NCI-H1417 treated with DMSO at 0.1 percent for 48 hours (cell line): ENCODE measurements at places on chromosomes 1 and 21.

DNA sequence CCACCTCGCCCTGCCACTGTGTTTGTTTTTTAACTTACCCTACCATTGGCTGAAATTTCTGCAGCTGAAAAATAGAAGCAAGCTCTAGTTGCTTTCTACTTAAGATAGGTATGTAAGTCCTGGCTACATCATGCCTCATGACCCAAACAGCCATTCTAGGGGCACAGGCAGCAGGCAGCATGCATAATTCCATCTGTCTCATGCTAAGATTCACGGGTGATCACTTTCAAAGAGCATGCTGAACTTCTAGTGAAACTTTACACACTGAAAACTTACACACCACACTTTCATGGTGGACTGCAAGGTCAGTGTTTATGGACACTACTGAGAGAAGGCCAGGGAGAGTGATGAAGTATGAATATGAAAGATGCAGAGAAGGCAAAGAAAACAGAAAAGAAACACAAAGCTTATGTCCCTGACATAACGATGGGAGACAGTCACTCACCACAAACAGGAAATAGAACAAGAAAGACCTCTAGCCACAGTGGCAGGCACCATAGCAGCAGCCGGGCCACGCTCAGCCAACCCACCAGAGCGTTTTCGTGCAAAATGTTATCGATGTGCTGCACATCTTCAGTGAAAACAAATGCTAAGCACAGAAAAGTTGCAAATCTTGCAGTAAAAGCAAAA is 102.3 kb upstream of the TIAM1 start:
- DNase-seq: no peak

DNA sequence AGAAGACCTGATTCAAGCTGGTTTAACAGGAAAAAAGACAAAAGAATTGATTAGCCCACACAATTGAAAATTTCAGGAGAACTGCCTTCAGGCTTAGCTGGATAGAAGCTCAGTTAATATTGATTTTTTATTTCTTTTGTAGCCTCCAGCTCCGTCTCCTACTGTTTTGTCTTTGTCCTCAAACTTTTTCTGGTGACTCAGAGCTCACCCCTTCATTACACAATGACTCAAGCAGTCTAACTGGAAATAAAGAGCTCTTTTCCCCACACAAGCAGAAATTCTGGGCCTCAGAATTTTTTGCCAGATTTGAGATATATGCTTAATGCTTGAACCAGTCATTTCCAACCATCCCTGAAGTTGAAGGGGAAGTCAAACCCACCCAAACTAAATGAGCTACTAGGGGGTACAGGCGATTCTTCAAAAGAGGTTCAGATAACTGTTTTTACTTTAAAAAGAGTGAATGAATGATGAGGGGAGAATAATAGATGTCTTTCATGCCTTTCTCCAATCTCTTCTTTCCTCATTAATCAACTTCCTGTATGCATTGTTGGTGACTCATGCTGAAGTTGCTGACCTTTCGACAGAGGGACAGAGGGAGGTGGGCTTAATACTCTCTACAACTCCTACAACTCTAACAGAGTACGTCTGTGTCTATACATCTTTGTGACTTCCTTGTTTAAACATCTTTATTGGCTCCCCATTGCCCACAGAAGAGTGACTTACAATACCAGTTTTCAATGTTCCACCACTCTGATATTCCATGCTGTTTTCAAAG is 6.2 kb upstream of the ACP6 start:
- DNase-seq: no peak

- DNase-seq: no peak
Measured at GRCh38 chr1:30143517-30143916, 579.9 kb downstream of the MATN1 start.

GRCh38 chr1:40027647-40028046 is 12.9 kb upstream of the CAP1 start:
- no peak for DNase-seq

DNA sequence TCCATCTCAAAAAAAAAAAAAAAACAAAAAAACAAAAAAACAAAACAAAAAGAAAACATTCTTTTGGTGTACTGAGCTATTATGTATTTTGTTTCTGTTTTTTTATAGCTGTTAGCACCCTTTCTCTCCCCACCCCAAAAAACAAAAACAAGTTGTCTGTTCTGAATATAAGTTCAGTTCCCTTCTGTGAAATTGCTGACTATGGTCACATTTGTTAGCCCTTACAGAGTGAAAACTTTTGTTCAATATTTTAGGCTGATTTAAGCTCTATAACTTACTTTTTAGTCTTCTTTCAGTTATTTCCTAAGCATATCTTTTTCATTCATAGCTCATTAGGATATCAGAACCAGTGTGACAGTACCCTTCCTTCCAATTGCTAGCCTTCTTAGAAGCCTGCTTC is 1056.6 kb upstream of the NCAM2 start:
- no peak for DNase-seq

DNA sequence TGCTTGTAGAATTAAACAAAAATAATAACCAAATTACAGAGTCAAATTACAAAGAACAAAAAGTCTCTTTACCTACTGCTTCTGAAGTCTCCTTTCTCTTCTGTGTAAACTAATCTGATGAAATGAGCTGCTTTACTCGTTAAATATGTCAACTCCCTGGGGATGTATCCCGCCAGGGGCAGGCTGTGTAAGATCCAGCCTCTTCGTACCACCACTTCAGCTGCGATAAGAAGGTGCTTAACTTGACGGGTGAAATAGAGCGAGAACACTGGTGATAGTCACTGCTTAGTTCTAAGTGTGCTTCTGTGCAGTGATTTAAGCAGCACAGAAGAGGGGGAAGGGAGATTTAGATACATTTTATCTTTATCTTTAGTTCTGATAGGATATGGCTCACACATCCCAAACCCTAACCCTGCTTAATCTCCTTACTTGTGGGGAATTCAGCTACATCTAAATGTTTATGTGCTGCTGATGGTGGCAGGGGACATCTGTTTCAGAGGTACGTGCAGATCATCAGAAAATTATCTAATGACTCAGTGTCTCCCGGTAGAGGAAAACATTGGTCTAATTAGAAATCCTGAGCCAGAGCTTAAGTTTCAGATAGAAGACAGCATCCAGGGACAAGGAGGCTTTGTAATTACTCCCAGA is 46.0 kb downstream of the RHOU start:
- DNase-seq: peak; percentile 18

DNA sequence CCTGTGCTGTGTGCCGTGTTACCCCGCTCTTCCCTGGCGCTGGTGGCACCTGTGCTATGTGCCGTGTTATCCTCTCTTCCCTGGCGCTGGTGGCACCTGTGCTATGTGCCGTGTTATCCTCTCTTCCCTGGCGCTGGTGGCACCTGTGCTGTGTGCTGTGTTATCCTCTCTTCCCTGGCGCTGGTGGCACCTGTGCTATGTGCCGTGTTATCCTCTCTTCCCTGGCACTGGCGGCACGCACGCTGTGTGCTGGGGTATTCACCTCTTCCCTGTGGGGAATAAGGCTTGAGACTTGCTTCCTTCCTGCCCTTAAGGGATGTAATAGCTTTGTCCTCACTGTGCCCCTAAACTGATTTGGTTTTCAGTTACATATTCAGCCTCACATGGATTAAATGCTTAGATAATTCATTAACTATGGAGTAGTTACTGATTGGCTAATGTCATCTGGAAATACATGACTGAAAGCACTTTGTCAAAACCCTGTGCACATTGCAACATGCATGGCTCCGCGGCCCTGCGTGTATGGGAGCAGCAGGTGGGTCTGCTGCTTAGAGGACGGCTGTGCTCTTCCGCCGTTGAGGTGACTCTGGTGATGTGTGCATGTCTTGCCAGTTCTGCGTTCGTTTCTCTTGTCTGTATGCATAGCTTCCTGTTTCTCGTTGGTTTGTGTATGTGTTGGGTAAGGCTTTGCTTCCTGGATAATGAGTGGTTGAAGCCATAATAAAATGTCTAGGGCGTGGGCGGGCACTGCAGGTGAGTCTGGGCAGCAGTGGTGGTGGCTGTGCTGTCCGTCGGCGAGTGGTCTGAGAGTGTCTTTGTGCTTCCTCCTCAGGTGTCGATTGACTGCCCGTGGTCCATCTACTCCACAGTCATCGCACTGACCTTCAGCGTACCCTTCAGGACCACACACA is 17.9 kb upstream of the PWP2 start:
- no peak for DNase-seq

GRCh38 chr1:15083578-15083977 is 70.0 kb upstream of the TMEM51 start:
- DNase-seq: no peak

GRCh38 chr1:24465638-24466037 is 37.0 kb upstream of the RCAN3 start:
- DNase-seq: no peak

DNA sequence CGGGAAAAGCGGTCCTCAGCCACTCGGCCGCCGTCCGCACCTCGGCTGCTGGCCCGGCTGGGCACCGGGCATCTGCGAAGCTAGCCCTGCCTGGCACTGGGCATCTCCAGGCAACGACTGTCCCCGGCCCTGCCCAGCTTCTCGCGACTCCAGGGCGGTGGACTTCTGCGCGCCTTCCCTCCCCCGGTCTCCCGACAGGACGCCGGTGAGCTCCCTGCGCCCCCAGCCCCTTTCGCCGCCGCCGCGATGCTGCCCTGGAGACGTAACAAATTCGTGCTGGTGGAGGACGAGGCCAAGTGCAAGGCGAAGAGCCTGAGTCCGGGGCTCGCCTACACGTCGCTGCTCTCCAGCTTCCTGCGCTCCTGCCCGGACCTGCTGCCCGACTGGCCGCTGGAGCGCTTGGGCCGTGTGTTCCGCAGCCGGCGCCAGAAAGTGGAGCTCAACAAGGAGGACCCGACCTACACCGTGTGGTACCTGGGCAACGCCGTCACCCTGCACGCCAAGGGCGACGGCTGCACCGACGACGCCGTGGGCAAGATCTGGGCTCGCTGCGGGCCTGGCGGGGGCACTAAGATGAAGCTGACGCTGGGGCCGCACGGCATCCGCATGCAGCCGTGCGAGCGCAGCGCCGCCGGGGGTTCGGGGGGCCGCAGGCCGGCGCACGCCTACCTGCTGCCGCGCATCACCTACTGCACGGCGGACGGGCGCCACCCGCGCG is 514 bp downstream of the FAM43B start:
- no peak for DNase-seq

GRCh38 chr1:170749959-170750358 is 86.0 kb downstream of the PRRX1 start:
- DNase-seq: no peak

- DNase-seq: no peak
Measured at GRCh38 chr1:172230526-172230925, 190.0 kb upstream of the C1orf105 start.

DNA sequence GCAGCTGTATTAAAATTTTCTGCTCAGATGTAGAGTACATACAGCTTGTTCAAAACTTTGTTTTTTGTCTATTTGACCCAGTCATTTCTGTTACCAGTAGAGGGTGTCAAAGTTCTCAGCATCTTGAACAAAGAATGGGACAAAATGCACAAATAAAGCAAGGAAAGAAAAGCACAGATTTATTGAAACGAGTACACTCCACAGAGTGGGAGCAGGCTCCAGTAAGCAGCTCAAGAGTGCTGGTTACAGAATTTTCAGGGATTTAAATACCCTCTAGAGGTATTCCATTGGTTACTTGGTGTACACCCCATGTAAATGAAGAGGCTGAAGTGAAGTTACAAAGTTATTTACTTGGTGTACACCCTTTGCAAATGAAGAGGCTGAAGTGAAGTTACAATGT is 8.9 kb upstream of the PRMT6 start:
- DNase-seq: no peak

DNA sequence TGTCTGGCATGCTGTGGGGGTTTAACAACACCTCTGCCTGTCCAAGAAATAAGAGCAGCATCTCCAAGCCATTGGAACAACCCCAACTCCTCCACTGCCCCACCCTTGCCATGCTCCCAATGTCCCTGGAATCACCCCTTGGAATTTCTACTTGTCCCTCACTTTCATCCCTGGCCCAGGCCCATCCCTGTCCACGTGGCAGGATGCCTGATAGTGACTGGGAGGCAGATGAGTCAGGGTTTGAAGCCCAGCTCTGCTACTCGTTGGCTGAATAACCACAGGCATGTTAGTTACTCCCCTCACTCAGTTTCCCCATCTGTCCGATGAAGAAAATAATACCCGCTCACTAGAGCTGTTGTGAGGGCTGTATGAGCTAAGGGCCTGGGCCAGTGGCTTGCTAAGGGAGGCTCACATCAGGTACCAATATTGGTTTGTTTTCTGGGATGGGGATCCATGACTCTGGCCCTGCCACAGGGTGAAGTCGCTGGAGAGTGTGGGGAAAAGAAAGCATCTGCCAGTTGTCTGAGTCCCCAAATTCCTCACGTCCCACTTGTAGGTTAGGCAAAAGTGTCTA is 99.4 kb upstream of the TLR5 start:
- no peak for DNase-seq

DNA sequence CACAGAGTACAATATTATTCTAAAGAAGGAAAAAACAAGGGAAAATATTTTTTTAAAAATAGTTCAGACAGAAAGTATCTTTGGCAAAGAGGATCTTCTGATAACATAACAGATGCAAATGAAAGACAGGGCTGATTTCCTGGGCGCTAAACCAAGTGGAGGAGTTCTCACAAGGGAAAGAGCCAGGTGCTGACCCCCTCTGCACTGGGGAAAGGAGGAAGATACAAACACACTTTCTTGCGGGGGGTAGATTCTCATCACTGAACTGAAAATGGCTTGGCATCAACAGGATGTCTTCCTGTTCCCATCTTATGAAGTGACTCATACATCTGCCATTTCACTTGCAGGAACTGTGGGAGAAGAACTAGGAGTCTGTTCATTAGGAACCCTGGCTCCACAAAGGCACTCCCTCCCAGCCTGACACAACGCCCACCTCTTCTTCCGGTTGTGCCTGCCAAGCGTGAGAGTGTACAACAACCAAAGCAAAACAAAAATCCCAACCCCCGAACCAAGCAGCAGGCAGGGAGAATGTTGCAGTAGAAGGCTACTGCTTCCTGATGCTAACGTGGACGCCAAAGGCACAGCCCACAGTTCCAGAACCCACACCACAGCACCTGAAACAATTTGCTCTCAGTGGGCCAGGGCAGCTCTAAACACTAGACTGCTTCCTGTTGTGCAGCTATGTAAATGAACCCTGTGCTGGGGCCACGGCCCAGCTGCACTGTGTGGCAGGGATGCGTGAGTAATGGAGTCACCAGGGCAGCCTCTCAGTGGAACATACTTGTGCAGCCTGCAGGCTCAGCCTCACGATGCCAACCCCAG is 51.0 kb downstream of the GADD45A start:
- DNase-seq: no peak

DNA sequence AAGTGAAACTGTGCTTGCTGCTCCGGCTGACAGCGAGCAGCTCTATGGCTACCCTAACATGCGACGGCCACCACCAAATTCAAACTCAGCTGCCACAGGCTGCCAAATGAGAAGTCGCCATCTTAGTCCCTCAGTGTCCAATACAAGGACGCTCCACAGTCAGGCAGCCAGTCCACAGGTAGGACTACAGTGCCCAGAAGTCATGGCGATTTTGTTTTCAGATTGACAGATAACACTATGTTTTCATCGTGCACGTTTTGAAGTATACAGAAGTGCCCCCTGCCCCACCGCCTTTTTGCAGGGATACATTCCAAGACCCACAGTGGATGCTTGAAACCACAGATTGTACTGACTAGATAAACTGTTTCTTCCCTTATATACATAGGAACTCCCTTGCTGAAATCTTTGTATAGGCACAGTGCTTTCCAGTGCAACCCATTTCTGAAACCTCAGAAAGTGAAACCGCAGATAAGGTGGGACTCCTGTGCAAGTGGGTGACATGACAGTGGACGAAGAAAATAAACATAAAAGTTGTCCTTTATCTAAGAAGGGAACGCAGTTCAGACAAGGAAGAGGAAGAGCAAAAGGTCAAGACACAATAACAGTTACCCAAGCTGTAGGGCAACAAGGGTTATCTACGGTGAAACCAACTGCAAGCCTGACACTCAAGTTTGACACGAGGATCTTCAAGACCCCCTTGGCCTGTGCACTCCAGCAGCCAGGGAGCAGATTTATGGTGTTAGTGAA is 52.2 kb downstream of the STX6 start:
- no peak for DNase-seq
